ENCODE measurements at places on chromosomes 4 and X. TPM values are rescaled to one million over a fixed set of nuclear protein-coding genes. Genes with fewer than 3 reads are reported as not detected.

The SOX3 gene
- total RNA-seq: not detected

DNA sequence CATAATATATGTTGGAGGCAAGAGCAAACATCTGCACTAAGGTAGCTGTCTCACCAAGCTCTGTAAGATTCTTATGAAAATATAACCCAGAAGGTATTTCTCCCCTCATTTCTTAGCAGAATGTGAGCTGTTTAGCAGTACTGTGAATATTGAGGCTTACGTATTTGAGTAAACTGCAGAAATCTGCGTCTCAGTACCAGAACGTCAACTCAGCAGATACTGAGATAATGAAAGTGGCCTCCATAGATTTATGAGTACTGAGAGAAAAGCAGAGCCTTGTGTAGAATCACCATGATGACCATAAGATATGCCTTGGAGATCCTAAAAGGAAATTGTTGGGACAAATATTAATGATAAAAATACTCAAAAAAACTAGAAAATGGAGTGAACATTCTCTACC lies 296.7 kb upstream of the TECRL start:
- no peak overlapping the region for H3K27ac ChIP-seq
- H3K27me3 ChIP-seq: no peaks in the 10 kb centered on the region
- no peaks in the 10 kb centered on the region for H3K36me3 ChIP-seq
- DNase-seq: no peak

DNA sequence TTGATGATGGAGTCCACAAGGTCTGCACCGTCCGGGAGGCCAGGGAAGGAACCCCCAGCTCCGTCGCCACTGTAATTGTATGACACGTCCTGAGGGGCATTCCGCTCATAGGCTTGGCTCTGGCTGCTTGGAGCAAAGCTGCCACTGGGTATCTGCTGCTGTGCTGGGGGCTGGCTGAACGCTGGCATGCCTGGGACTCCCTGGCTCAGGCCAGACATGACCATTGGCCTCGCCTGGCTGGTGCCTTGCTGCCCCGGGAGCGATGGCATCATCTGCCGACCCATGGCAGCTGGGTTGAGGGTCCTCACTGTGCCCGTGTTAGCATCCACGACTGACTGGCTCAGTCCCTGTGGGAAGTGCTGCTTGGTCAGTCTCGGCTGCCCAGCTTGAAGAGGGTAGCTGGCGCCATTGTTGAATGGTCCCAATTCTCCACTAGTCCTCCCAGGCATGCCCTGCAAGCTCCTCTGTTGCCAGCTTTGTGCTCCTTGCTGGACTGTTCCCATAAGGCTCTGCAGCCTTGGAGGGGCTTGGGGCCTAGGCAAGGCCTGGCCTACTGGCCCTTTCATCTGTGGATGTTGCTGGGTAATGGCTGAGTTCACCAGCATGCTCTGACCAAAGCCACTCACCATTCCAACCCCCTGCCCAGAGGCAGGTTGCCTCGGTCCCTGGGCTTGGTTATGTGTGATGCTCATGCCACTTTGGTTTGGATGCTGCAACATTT lies 53.9 kb downstream of the MGST2 start:
- DNase-seq: no peak
- no peak overlapping the region for H3K27ac ChIP-seq
- peaks cover 16% of the 10 kb centered on the region for H3K4me1 ChIP-seq
- no peaks in the 10 kb centered on the region for H3K36me3 ChIP-seq

GRCh38 chr4:159222043-159222552 lies 119.2 kb downstream of the RAPGEF2 start:
- no peak for DNase-seq
- H3K36me3 ChIP-seq: no peaks in the 10 kb centered on the region
- H3K27ac ChIP-seq: no peak overlapping the region
- no peak overlapping the region for H3K4me3 ChIP-seq
- H3K27me3 ChIP-seq: no peaks in the 10 kb centered on the region
- peaks cover 15% of the 10 kb centered on the region for H3K4me1 ChIP-seq

GRCh38 chr4:173685165-173685830 lies 155.3 kb upstream of the HAND2 start:
- peak overlapping the region; percentile 77 for H3K27ac ChIP-seq
- H3K36me3 ChIP-seq: no peaks in the 10 kb centered on the region
- H3K4me3 ChIP-seq: no peak overlapping the region
- no peaks in the 10 kb centered on the region for H3K27me3 ChIP-seq

GRCh38 chrX:18146954-18147353 lies 73.7 kb downstream of the BEND2 start:
- no peak overlapping the region for H3K4me3 ChIP-seq
- no peak overlapping the region for H3K27ac ChIP-seq
- no peaks in the 10 kb centered on the region for H3K4me1 ChIP-seq
- no peaks in the 10 kb centered on the region for H3K36me3 ChIP-seq
- DNase-seq: no peak

GRCh38 chr4:6272863-6273660 lies 3.4 kb downstream of the WFS1 start:
- H3K36me3 ChIP-seq: no peaks in the 10 kb centered on the region
- peak overlapping the region; percentile 1 for H3K4me3 ChIP-seq
- no peak for DNase-seq
- peaks cover 79% of the 10 kb centered on the region for H3K4me1 ChIP-seq
- peak overlapping the region; percentile 85 for H3K27ac ChIP-seq
- no peaks in the 10 kb centered on the region for H3K27me3 ChIP-seq

GRCh38 chr4:81130569-81130968 lies 84.5 kb downstream of the PRKG2 start:
- H3K27ac ChIP-seq: no peak overlapping the region
- no peaks in the 10 kb centered on the region for H3K4me1 ChIP-seq
- no peaks in the 10 kb centered on the region for H3K27me3 ChIP-seq
- H3K4me3 ChIP-seq: no peak overlapping the region
- H3K36me3 ChIP-seq: no peaks in the 10 kb centered on the region

The KANTR gene
- 6.0 TPM for total RNA-seq

The VBP1 gene
- total RNA-seq: 82.8 TPM

DNA sequence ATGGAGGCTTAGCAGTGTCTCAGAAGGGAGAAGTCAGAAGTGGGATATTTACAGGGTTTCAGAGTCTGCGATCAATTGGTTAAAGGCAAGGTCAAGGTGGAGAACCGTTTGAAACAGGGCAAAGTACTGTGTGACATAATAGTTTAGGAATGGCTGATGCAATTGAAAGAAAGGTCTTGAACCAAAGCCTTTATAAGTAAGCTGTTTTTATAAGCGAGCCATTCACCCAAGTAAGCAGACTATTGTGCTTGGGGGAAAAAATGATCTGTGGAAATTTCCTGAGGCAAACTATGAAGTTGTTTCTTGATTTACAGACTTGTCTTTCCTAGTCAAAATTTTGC lies 327.3 kb downstream of the CAMK2D start:
- no peaks in the 10 kb centered on the region for H3K27me3 ChIP-seq
- H3K27ac ChIP-seq: no peak overlapping the region
- no peak overlapping the region for H3K4me3 ChIP-seq
- no peak for DNase-seq
- peaks cover 8% of the 10 kb centered on the region for H3K4me1 ChIP-seq

DNA sequence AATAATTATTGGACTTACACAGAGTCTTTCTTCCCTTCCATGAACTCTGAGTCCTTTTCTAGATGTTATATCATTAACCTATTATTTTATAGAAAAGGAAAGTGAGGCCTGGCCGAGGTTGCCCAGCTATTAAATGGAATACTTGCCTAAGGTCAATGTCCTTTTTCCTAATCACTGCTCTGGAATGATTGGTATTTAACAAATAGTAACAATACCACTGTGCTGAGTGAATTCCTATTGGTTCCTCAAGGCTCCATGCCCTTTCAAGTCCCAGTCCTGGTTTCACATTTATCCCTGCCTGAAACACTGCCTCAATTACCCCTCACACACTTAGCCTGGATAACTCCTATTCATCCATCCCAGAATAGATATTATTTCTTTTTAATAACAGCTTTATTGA lies 6.2 kb downstream of the TCEAL9 start:
- no peak overlapping the region for H3K4me3 ChIP-seq
- H3K27me3 ChIP-seq: no peaks in the 10 kb centered on the region
- H3K36me3 ChIP-seq: peaks cover 10% of the 10 kb centered on the region
- peaks cover 4% of the 10 kb centered on the region for H3K4me1 ChIP-seq

The NLRP2B gene
- total RNA-seq: not detected

GRCh38 chr4:161252520-161253141 lies 911.2 kb downstream of the FSTL5 start:
- H3K36me3 ChIP-seq: no peaks in the 10 kb centered on the region
- no peak for DNase-seq
- H3K27ac ChIP-seq: no peak overlapping the region

DNA sequence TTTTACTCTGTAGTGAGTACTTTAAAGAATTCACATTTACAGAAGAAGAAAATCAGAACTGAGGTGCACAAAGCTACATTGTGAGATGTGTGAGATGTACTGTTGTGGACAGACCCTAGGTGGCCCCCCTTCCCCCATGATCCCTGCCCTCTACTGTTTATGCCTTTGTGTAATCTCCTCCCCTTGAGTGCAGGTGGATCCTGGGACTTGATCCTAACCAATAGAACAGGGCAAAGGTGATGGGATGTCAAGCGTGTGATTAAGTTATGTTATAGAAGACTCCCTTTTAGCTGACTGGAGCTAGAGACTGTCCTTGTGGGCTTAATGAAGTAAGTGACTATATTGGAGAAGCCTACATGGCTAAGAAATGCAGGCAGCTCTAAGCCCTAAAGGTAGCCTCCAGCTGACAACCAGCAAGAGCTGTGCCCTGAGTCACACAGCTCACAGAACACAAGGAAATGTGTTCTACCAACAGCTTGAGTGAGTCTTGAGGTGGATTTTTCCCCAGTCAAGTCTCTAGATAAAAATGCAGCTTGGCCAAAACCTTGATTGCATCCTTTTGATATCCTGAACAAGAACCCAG lies 225.2 kb upstream of the LEF1 start:
- H3K36me3 ChIP-seq: no peaks in the 10 kb centered on the region
- no peaks in the 10 kb centered on the region for H3K4me1 ChIP-seq
- no peak overlapping the region for H3K4me3 ChIP-seq
- DNase-seq: no peak

DNA sequence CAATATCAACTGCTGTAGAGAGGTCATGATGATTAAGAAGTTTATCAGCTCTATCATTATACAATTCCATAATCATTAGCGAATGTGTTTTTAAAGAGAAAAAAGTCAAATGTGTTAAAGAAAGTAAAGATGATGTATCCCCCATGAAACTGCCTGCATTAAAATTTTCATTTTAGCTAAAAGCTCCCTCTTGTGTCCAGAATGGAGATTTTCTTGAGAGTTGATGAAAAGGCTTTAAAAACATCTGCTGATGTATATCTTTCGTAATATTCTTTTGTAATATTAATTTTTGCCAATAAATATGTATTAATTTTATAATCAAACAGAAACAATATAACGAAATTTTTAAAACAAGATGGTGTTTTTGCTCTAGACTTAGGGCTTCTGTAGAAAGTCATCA lies 52.1 kb upstream of the LHFPL1 start:
- H3K4me1 ChIP-seq: no peaks in the 10 kb centered on the region
- no peak overlapping the region for H3K27ac ChIP-seq
- no peak for DNase-seq
- H3K4me3 ChIP-seq: no peak overlapping the region
- H3K36me3 ChIP-seq: no peaks in the 10 kb centered on the region

The FRMD7 gene
- not detected for total RNA-seq

The KCND1 gene
- total RNA-seq: 1.5 TPM

DNA sequence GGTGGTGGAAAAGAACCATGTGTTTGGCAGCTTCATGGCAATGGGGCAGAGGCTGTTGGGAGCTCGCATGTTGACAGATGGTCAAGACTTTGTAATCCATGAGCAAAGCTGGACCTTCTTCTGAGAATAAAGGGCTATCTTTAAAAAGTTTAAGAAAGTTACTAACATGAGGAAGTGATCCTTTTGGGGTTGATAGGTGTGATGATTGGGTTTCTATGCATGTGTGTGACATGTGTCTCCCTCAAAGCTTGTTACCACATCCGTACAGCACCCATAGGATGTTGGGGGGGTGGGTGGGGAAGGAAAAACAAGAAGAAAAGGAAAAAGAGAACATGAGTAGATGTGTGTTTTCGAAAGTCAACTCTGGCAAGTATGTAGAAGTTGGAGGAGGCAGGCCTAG lies 123.0 kb upstream of the TLR3 start:
- DNase-seq: no peak
- H3K4me1 ChIP-seq: no peaks in the 10 kb centered on the region
- H3K27ac ChIP-seq: no peak overlapping the region
- H3K4me3 ChIP-seq: no peak overlapping the region
- H3K36me3 ChIP-seq: no peaks in the 10 kb centered on the region

The BANK1 gene
- total RNA-seq: 1.1 TPM

GRCh38 chrX:9698576-9698975 lies 67.1 kb downstream of the GPR143 start:
- no peak overlapping the region for H3K4me3 ChIP-seq
- no peaks in the 10 kb centered on the region for H3K36me3 ChIP-seq
- no peak overlapping the region for H3K27ac ChIP-seq
- H3K27me3 ChIP-seq: no peaks in the 10 kb centered on the region
- no peak for DNase-seq

The PHEX gene
- total RNA-seq: 0.48 TPM

The HMGN5 gene
- total RNA-seq: 0.65 TPM

The JCHAIN gene
- total RNA-seq: 40.0 TPM

GRCh38 chr4:28378109-28378830 lies 1517.6 kb downstream of the STIM2 start:
- no peak overlapping the region for H3K4me3 ChIP-seq
- no peaks in the 10 kb centered on the region for H3K4me1 ChIP-seq
- H3K36me3 ChIP-seq: no peaks in the 10 kb centered on the region
- H3K27ac ChIP-seq: no peak overlapping the region
- H3K27me3 ChIP-seq: no peaks in the 10 kb centered on the region

DNA sequence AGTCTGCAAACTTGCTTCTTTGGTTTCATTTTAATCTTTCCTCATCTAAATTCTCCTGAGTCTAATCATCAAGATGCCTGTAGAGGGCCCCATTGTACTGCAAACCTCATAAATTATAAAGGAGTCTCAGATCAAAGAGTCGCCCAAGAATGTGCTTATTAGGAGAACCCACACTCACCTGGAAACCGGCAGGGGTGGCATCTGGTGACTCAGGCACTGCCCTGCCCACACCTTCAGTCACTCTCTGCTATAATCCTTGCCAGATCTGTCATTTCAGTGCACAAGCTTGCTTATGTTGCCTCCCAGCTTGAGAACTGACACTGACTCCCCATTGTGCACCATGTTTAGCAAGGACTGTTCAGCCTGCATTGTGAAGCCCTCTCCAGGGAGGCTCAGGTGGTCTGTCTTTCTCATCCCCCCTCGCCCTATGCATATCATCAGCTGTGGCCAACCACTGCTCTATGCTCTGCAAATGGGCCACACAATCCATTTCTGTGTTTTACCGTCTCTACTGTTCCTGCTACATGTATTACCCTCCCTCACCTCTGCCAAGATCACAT lies 12.4 kb downstream of the EPGN start:
- no peaks in the 10 kb centered on the region for H3K4me1 ChIP-seq
- H3K36me3 ChIP-seq: no peaks in the 10 kb centered on the region
- no peaks in the 10 kb centered on the region for H3K27me3 ChIP-seq
- no peak overlapping the region for H3K27ac ChIP-seq

GRCh38 chrX:11792461-11793421 lies 34.7 kb downstream of the MSL3 start:
- no peak overlapping the region for H3K4me3 ChIP-seq
- no peaks in the 10 kb centered on the region for H3K4me1 ChIP-seq
- no peak for DNase-seq
- H3K36me3 ChIP-seq: no peaks in the 10 kb centered on the region

GRCh38 chr4:17260166-17260907 lies 251.6 kb downstream of the QDPR start:
- H3K27ac ChIP-seq: no peak overlapping the region
- H3K27me3 ChIP-seq: no peaks in the 10 kb centered on the region
- H3K4me1 ChIP-seq: no peaks in the 10 kb centered on the region
- no peak overlapping the region for H3K4me3 ChIP-seq
- H3K36me3 ChIP-seq: no peaks in the 10 kb centered on the region

Measured in heart left ventricle (tissue), 16 donors.